ENCODE measurements at places on chromosomes 1 and 21. TPM values are rescaled to one million over a fixed set of nuclear protein-coding genes. Genes with fewer than 3 reads are reported as not detected.

Gene TNFRSF18
- not detected for total RNA-seq

Gene CADM3
- 8.2 TPM for total RNA-seq

Gene RIIAD1
- total RNA-seq = not detected

- DNase-seq = no peak
These were observed 21.1 kb downstream of the KCNN3 start for GRCh38 chr1:154848983-154849382.

- DNase-seq = no peak
These were observed 4.1 kb downstream of the DISC1 start for GRCh38 chr1:231630558-231631205.

DNA sequence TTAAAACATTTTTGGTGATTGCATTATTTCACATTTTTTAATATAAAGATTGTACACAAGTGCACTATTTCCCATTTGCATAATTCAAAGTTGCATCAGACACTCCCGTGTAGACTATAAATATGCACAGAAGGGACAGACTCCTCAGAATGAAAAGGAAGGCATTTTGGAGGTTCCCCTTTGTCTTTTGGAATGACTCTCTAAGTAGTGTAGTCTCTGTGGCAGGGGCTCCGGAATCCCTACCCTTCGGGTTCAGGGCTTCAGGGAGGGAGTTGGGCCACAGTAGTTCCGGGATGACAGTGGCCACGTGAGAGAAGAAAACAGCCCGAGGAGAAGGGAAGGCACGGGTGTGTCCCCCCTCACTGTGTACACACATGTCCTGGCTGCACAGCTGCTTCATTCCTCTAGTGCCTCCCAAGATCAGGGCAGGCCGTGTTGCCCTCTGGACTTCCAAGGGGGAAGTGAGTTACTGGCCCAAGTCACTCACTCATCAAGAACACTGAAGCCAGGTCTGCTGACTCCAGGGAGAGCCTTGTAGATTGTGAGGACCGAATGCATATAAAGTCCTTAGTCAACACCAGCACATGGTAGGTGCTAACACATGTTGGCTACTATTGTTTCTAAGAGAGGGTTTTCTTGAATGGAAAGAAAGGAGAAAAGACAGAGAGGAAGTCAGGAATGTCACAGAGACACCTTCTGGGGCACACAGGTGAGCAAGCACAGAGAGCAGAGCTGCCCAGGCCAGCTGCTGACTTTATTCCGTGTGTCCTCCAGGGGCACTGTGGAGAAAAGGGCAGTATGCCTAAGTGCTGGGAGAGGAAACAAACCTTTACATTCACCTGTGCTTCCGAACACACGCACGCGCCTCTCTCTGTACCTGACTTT, 39.8 kb downstream of the LHX4 start:
- DNase-seq = peak; percentile 81

DNA sequence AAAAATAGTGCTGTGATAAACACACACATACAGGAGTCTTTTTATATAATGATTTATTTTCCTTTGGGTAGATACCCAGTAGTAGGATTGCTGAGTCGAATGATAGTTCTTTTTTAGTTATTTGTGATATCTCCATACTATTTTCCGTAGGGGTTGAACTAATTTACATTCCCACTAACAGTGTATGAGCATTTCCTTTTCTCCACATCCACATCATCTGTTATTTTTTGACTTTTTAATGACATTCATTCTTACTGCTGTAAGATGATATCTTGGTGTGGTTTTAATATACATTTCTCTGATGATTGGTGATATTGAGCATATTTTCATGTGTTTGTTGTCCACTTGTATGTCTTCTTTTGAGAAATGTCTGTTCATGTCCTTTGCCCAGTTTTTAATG, 78.3 kb downstream of the NIBAN1 start:
- no peak for DNase-seq

DNA sequence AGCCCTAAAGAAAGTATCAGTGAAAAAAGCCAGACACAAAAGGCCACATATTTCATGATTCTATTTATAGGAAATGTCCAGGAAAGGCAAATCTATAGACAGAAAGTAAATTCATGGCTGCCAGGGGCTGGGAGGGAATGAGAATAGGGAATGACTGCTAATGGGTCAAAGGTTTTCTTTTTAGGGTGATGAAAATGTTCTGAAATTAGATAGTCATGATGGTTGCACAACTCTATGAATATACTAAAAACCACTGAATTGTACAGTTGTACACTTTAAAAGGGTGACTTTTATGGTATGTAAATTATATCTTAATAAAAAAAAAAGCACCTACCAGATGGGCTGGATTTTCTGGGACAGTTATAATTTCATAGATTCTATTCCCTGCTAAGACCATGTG, 114.8 kb downstream of the CNIH3 start:
- DNase-seq = no peak

GRCh38 chr21:33403128-33403785, at the start of gene IFNGR2:
Gene IFNGR2 (plus strand): TSS chr21:33403413. CDS start chr21:33403544, 131 bp downstream.
- peak; percentile 43 for DNase-seq

- DNase-seq = no peak
These were observed 4.9 kb upstream of the STMN1 start for GRCh38 chr1:25911162-25911561.

GRCh38 chr1:173802961-173803360, 21.5 kb upstream of the DARS2 start:
- DNase-seq = no peak

DNA sequence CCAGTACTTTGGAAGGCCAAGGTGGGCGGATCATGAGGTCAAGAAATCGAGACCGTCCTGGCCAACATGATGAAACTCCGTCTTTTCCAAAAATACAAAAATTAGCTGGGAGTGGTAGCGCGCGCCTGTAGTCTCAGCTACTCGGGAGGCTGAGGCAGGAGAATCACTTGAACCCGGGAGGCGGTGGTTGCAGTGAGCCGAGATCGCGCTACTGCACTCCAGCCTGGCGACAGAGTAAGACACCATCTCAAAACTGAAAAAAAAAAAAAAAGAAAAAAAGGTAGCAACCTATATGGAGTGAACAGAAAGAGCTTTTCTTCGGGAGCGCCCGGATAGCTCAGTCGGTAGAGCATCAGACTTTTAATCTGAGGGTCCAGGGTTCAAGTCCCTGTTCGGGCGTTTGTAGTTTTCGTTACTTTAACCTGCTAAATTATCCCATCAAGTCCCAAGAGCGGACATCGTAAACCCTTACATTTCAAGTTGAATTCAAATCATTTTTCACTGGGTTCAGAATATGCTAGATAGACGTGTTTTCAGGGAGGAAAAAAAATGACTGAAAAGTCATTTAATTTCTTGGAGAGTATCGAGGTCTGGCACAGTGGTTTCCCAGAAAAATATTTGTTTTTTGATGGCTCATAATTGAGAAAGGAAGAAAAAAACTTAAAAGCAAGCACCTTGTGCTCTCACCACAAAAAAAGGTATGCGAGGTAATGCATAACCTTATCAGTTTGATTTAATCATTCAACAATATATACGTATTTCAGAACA, 9.8 kb upstream of the MDM4 start:
- DNase-seq = peak; percentile 88

- no peak for DNase-seq
These were observed 48.0 kb downstream of the GPR161 start for GRCh38 chr1:168088511-168089325.

All from stomach (tissue), 19 donors.